ENCODE measurements at places on chromosomes 4 and X. TPM values are rescaled to one million over a fixed set of nuclear protein-coding genes. Genes with fewer than 3 reads are reported as not detected.

The SYP gene
- total RNA-seq: 0.35 TPM

The GAGE12J gene
- not detected for total RNA-seq

The KCND1 gene
- 3.3 TPM for total RNA-seq

The C4orf54 gene
- total RNA-seq: not detected

The ZMAT1 gene
- total RNA-seq: 32.2 TPM

The SSX2 gene
- total RNA-seq: not detected

The FGD1 gene
- not detected for total RNA-seq

The ANKRD50 gene
- total RNA-seq: 0.73 TPM

The NDNF gene
- total RNA-seq: not detected

The ITM2A gene
- 167 TPM for total RNA-seq

The ZFP92 gene
- total RNA-seq: 1.3 TPM

The ADH1B gene
- total RNA-seq: not detected

The PABPC4L gene
- not detected for total RNA-seq

The AREG gene
- total RNA-seq: 30.5 TPM

The NUDT9 gene
- 10.5 TPM for total RNA-seq

- DNase-seq: no peak
Measured at GRCh38 chrX:108020631-108021030, 24.2 kb upstream of the VSIG1 start.

DNA sequence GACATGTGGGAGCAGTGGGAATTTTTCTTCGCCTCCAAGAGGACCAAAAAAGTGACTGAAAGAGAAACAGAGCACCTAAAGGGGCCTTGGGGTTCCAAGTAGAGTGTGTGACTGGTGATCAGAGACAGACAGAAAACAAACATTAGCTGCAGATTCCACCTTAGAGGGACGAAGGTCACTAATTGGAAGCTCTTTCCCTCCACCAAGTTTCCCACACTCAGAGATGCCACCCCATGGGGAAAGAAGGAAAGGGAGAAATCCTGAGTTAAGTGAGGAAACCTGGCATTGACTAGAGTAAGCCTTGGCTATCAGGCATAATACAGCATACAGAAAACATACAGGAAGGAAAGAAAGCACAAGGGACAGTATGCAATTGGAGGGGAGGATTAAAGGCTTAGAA is 90.9 kb downstream of the HNRNPD start:
- DNase-seq: no peak

DNA sequence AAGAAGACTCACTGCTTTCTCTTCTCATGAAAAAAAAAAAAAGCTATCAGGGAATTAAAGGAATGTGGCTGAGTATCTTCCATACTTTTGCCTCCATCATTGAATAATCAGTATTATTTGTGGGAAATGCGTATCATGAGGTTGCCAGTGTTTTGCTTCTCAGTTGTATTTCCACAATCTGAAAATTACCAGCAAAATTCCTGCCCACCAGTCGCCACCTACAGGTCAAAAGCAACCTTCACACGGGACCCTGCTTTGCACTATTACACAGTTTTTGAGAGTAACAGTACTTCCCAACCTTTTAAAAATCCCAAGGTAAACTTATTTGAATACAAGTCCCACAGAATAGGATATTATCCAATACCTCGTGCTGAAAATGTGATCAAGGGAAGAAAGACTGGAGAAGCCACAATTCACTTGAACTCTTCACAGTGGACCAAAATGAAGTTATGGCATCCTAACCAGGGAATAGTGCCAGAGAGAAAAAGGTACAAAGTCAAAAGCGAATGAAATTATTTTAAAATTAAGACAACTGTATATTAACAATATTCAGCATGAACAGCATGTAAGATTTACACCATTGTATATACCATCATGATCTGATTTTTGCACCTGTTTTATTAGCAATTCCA is 30.4 kb downstream of the PGRMC1 start:
- DNase-seq: no peak

DNA sequence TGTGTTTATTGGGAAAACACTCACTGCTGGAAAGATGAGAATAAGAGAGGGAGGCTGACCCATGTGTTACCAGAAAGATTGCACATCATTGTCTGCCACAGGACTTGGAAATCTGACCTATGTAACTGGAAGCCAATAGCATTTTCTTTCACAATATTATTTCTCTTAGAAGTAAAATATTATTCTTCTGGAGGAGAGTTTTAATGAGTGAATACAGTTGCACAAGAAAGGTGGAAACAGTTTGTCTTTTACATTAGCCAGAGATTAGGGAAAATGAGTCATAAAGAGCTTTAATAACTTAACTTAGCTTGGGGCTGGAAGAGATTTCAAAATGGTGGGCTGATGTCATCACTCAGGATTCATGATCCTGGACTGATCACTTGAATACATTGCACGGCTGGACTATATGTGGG is 31.5 kb upstream of the LNX1 start:
- DNase-seq: no peak

DNA sequence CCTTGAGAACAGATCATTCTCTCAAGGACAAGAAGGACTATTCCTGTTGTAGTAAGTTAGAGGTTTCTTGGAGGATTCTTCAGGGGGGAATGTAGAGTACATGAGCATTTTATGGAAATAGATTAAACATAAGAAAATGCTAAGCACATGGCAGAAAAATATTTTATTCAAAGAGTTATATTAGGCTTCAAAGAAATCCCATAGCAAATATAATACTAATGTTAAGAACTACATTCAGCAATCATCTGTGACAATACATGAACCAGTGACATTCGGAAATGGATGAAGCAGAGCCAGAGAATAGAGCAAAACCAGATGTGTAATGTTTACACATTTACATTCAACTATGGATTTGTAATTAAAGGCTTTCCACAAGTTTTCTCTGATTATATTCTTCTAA is 288.6 kb downstream of the NAF1 start:
- no peak for DNase-seq

DNA sequence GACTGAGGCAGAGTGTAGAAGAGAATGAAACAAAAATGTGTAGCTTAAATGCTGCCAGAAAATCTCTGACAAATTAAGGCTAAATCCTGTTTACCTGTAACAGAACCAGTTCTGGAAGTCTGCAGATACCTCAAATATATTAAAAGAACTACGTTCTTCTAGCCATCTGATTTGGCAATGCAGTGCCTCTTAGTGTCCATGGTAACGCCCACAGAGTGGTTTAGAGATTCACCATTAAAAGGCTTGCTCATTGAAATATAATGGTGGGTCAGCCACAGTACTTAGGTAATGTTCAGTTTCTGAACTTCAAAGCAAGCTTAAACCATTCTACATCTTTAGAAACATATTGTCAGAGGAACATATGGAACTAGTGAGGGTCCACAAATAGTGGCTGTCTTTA is 23.2 kb upstream of the LUZP4 start:
- no peak for DNase-seq

- DNase-seq: peak; percentile 72
Measured at GRCh38 chr4:3346146-3346545, 53.3 kb downstream of the RGS12 start.

DNA sequence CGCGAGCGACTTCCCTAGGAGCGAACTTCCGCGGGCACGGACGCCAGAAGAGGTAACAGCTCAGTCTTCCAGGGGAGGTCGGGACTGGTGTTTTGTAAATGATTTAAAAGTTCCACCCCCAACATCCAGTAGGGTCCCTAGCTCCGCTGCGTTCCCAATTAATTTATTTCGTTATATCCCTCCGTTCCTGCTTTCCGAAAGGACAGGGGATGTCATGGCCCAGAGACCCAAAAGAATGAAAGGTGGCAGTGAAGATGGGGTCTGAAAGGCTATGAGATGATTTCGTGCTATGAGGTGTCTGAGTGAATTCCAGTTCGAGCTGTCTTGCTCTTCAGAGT is 373 bp upstream of the SMIM43 start:
- DNase-seq: no peak

- no peak for DNase-seq
Measured at GRCh38 chr4:127479031-127479622, 153.6 kb upstream of the INTU start.

DNA sequence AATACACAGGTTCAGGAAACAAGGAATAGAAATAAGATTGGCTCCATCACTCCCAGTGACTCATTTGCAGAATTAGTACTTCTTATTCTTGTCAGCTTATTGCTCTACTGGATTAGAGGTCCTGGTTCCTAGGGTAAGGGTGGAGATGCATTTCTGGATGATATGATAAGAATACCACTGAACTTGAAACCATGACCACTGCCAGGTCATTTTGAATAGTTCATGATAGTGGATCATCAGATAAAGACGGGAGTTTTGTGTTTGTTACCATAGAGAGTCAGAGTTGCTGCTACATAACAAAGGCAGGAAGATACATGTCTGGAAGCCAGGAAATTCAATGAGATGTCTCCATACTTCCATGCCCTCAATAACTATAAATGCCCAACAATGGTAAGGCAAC is 109.2 kb upstream of the FAT1 start:
- no peak for DNase-seq

DNA sequence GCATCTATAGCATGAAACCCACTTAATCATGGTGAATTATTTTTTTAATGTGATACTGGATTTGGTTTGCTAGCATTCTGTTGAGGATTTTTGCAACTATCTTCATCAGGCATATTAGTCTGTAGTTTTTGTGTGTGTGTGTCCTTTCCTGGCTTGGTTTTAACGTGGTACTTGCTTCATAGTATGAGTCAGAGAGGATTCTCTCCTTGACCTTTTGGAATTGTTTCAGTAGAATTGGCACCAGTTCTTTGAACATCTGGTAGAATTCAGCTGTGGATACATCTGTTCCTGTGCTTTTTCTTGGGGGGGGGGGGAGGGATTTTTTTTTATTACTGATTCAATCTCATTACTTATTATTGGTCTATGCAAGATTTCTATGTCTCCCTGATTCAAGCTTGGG is 232.0 kb upstream of the KLF8 start:
- no peak for DNase-seq

DNA sequence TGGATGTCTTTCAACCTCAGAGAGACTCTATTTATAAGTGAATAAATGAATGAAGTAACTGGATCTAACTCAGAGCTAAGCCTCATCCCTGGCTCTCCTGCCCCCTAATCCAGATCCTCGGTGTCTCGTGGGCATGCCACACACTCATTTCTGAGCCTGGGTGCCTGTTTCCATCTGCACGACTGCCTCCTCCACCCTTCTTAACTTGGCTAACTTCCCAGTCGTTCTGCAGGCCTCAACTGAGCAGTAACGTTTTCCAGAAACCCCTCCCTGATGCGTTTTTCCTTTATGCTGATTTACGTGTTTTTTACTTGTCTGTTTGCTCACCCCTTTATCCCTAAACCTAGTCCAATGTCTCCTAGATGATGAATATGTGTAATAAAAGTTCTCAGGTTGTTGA is 186.9 kb upstream of the HS3ST1 start:
- no peak for DNase-seq

DNA sequence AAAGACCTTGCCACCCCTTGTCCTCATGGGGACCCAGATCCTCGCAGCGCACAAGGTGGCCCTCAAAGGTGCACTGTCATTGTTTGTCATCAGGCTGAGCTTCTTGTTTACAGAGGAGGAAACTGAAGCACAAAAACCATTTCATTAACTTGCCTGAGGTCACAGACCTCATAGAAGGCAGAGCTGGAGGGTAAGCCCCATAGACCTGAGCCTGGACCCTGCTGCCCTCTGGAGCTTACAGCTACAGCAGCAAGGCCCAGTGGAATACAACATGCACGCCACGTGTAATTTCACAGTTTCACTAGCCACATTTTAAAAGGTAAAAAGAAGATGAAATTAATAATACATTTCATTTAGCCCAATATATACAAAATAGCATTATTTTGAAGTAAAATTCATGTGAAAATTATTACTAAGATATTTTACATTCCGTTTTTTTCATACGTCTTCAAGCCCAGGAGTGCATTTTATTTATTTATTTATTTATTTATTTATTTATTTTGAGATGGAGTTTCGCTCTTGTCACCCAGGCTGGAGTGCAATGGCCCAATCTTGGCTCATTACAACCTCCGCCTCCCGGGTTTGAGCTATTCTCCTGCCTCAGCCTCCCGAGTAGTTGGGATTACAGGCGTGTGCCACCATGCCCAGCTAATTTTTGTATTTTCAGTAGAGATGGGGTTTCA is 8.8 kb downstream of the JAKMIP1 start:
- DNase-seq: no peak

DNA sequence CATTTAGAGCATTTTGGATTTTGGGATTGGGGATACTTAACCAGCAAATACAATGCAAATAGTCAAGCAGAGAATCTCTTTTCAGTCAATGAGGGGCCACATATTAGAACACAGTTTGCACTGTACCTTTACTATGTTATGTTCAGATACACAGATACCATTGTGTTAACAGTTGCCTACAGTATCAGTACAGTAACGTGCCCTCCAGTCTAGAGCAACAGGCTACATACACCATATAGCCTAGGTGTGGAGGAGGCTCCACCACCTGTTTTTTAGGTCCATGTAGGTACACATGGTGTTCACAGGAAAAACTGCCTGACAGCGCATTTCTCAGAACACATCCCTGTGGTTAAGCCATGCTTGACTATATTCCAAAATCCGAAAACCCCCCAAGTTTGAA is 9.1 kb downstream of the GRPEL1 start:
- no peak for DNase-seq

DNA sequence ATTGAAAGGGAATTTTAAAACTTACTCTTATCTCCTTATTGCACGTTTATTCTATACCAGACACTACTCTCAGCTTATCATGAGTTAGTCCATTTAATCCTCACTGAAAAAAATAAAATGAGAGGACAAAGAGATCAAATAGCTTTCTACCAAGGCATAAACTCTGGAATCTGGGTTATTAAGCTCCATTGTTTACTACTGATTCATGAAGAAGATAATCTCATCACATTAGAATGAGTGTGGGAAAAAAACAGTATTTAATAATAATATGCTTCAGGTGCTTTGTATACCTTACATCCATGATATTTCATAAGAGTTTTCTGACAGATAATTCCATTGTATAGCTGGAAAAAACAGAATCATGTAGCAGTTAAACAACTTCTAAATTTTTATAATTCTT is 1092.6 kb downstream of the TECRL start:
- no peak for DNase-seq

- DNase-seq: no peak
Measured at GRCh38 chr4:105050896-105051295, 95.8 kb upstream of the TET2 start.
